ENCODE measurements at places on chromosomes 6 and 20.

- no peak for DNase-seq
Observed at GRCh38 chr20:53365076-53365475, 228.6 kb downstream of the ZNF217 start.

GRCh38 chr6:28960846-28961500, 37.2 kb upstream of the TRIM27 start:
- DNase-seq, result no peak

GRCh38 chr6:114247101-114247500, 95.7 kb downstream of the HS3ST5 start:
- no peak for DNase-seq

DNA sequence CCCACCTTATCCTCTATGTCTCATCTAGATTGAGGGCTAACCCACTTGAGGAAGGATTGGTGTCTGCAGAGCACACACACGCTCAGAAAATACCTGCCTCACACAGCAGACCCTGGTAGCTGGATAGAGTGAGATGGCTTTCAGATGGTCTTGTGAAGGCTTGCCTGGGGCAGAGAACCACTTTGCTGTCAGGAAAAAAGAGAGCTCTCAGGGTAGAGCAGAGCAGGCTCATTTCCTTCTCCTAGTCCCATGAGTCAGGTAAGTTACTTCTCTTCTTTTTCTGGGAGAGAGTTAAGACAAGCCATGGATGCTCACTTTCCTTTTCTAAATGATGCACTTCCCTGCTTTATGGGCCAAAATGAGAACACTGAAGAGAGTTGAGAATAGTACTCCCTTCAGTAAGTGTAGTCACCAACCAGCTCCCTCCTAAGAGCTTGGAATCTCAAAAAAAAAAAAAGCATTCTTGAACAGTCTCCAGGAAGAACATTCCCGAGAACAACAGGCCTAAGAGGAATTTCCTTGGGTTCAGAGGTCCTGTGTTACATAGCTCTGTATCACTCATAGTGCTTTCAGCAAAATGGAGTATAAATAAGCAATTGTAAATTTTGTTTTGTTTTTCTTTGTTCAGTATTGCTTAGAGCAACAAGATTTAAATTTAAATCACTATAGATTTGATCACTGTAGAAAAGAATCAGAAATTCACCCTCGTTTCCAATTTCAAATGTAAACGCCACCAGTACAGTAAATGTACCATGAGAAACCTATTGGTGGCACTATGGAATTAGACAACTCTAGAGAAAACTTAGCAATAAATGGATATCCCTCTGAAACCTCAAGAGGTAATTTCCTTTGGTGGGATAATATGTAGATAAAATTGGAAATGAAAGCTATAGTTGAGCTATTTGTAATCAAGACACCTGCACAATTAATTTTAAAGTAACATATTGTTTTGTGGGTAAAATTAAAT, 530.3 kb downstream of the RFPL4B start:
- no peak for DNase-seq

GRCh38 chr6:116381000-116381399, 10.3 kb downstream of the DSE start:
- DNase-seq, result no peak

- DNase-seq, result no peak
Observed at GRCh38 chr6:105769987-105770386, 316.1 kb upstream of the PRDM1 start.

- DNase-seq, result no peak
Observed at GRCh38 chr20:16758454-16759180, 10.5 kb downstream of the OTOR start.

- no peak for DNase-seq
Observed at GRCh38 chr6:50845499-50846143, 26.9 kb downstream of the TFAP2B start.

- no peak for DNase-seq
Observed at GRCh38 chr20:33377366-33377765, 24.0 kb downstream of the CDK5RAP1 start.

DNA sequence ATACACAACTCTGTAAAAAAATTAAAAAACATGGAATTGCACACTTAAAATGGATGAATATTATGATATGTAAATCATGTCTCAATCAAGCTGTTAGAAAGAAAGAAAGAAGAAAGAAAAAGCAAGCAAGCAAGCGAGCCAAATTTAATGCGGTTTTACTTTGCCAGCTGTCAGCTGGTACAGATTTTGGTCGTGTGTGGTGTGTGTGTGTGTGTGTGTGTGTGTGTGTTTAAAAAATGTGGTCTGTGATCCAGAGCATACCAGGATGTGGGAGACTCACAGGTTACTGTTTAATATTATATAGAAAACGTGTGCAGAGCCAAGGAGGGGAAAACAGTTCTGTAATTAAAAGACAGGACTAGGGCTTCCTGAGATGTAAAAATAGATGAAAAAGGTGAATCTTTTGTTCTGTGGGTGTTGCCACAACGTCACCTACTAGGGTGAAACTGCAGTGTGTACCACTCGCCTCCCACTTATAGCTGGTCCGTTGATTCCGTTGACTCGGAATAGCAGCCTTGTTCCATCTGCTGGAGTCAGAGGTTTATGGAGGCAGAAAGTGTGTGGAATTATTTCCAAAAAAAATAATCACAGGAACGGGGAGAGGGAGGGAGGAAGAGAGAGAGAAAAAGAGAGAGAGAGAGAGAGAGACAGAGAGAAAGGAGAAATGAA, 197.7 kb downstream of the BCAS1 start:
- DNase-seq, result no peak

DNA sequence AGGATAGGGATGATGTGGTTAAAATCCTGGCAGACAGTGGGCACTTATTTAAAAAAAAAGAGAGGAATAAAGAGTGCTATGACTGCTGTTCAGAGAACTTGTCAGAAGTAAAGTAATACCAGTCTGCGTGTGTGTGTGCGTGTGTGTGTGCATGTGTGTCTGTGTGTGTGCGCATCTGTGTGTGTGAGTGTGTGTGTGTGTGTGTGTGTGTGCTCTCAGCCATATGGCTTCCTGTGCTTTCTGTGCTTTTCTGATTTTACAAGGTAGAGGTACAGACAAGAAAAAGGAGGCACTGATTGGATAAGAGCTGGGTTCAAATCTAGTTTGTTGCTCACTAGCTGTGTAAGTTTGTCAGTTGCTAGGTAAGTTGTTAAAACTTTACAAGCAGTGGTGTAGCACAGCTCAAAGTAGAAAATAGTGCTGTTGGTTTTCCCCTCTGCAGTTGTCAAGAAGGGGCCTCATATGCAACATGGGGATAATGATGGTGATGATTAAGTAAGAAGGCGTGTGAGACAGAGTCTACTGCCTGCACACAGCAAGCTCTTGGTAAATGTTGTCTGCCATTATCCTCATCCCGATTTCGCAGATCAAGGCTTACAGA, 155.3 kb upstream of the ZNF217 start:
- DNase-seq, result no peak

GRCh38 chr6:134389129-134389528, 71.2 kb upstream of the SGK1 start:
- DNase-seq, result no peak

DNA sequence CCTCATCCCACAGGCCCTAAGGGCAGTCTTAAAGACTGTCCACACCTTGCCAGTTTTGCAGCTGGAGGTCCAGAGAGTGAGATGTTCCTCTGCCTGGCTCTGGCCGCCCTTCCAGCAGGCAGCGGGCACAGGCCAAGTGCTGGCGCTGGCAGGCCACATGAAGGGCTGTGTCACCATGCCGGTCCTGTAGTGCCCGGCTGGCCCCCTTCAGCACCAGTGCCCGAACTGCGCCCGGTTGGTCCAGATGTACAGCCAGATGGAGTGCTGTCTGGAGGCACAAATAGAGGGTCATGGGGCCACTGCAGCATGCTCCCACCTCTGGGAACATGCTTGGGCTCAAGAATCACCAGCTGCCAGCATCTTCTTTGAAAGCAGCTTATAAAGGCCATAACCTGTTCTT, 3.8 kb downstream of the NFKBIE start:
- no peak for DNase-seq

- no peak for DNase-seq
Observed at GRCh38 chr6:33955566-33955965, 151.8 kb upstream of the MLN start.

GRCh38 chr6:51266604-51267003, 447.9 kb downstream of the TFAP2B start:
- no peak for DNase-seq

GRCh38 chr6:11467364-11467763, 70.2 kb upstream of the TMEM170B start:
- DNase-seq, result no peak

GRCh38 chr6:159321267-159321666, 152.1 kb downstream of the FNDC1 start:
- no peak for DNase-seq

- no peak for DNase-seq
Observed at GRCh38 chr20:22904905-22905304, 130.2 kb upstream of the SSTR4 start.

- no peak for DNase-seq
Observed at GRCh38 chr6:43942011-43942442, 172.0 kb downstream of the VEGFA start.

DNA sequence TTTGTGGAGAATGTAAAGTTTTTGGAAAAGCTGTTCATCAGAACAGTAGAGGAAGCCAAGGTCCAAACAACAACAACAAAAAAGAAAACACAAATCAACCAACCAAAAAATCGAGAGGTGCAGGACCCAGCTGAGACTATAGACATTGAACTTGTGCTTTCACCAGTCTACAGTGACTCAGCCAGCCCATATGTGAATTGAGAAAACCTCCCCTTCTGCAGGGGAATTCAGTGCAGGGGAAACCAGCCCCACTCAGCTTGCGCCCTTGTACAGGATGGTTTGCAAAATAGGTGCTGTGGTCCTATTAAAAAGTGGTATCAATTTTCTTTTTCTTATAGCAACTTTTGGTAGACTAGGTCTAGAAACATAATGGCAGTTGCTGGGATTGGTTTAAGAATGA, 21.3 kb downstream of the MLIP start:
- DNase-seq, result no peak

DNA sequence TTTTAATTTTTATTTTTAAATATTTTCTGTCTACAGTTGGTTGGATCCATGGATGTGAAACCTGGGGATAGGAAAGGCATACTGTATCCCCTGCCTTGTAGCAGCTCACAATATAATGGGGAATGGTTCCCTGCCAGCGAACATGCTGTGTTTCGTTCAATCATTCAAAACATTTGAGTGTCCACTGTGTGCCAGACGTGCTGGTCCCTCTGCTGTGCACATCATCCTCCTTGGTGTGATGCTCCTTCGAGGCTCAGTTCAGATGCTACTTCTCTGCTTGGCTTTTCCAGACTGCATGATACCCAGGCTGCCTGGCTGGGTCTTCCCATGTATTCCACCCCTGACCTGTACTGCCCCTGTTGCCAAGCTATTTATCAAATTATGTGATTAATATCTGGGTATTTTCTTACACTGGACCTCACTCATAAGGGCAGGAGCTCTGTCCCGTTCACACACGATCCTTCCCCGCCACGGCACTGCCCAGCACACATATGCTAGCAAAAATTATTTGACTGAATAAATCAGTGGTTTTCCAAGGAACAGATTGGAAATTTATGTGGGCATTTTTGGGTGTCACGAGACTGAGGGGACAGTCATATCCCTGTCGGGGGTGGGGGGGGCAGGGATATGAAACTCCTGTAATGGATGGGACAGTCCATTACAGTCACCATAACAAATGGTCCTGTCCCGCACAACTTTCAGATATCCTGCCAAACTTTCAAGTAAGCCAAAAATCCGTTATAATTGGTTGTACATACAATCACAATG, 4.9 kb downstream of the SDCBP2 start:
- no peak for DNase-seq

GRCh38 chr6:157034436-157035230, 257.5 kb downstream of the ARID1B start:
- DNase-seq, result no peak

DNA sequence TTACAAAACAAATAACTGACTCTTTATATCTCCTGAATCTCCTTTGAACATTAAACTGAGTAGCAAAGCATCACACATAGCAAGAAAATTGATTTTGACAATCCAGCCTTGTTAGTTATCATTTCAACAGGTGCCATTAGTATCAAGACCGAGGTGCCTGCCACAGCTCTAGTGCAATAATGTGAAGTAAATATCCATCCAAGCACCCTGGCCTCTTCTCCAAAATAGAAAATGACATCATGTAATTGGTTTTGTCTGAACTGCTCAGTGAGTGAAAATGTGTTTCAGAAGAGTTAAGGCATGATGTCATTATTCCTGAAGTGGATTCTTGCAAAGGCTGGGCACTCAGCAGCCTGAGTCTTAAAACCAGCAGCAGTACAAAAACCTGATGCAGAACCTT, 341.4 kb downstream of the PLCB1 start:
- DNase-seq, result no peak

DNA sequence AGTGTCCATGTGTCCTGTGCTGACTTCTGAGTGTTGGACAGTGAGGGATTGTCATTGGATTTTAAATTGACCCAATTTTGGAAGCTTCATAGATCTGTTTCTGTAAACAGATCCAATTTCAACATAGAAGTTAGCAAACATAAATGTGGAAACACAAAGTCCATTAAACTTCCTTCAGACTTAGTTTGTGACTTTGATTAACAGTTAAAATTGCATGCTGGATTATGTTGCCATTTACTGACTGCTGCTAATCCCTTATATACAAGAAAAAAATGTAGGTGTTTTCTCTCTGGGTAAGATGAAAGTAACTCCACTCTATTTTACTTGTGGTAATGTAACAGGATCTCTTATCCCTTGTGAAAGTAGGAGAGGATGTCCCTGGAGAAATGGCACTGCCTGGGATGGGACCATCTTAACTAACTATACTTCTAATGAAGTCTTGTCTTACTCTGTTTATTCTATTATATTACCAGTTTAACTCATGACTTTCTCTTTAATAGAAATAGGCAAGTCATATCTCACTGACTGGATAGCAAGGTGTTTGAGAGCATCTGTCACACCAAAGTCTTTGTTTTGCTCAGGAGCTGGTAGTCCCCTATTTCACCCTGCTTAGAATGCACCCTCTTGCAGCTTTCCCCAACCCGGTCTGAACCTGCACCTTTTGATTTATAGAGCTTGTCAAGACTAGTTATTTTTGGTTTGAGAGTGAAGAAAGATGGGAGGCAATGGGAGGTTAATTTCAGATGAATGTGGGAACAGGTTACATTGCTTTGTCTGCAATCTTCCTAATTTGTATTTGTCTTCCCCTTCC, 7.2 kb downstream of the TPX2 start:
- no peak for DNase-seq

GRCh38 chr20:53171065-53171464, 198.9 kb downstream of the TSHZ2 start:
- no peak for DNase-seq

GRCh38 chr6:112383191-112383590, 36.1 kb downstream of the RFPL4B start:
- DNase-seq, result no peak

Measured in stimulated activated CD8-positive, alpha-beta memory T cell treated with anti-CD3 and anti-CD28 coated beads, Interleukin-7, amount 100 ng/mL, for 1 hour (primary cell).